ENCODE measurements at places on chromosomes 12 and 14.

- no peak for DNase-seq
These were observed 257.2 kb upstream of the DIO2 start for GRCh38 chr14:80468331-80469122.

- no peak for DNase-seq
These were observed 83.0 kb downstream of the SRGAP1 start for GRCh38 chr12:63927511-63927910.

DNA sequence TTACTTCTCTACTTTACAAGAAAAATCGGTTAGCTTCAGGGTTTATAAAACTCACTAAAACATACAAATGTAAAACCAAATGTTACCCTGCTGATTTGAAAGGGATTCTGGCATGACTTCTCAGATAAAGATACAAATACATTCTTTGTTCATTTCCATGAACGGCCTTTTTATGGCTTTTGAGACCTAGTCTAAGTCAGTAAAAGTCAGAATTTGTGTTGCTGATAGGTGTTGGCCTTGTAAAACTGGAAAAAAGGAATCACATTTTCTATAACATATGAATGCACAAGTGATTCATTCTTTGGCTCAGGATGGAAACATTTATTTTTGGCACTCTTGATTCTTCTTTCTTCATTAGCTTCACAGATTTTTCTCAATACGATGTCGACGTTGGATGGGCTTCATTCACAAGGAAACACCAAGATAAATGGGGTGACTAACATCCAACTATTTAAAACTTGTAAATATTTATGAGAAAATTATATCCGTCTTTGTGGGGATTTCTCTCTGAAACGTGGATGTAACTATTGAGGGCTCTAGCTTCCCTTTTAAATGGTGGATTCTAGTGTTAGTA lies 27.0 kb upstream of the CPM start:
- no peak for DNase-seq

- no peak for DNase-seq
These were observed 6.1 kb downstream of the RHOF start for GRCh38 chr12:121787063-121788025.

DNA sequence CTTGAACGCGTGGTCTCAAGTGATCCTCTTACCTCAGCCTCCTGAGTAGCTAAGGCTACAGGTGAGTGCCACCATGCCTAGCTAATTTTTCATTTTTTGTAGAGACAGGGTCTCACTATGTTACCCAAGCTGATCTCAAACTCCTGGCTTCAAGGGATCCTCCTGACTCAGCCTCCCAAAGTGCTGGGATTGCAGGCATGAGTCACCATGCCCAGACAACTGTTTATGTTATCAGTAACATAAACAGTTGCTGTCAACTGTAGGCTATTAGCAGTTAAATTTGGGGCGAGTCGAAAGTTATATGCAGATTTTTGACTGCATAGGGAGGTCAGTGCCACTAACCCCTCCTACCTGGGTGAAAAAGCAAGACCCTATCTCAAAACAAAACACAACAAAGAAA lies 26.2 kb upstream of the LRRK2 start:
- no peak for DNase-seq

DNA sequence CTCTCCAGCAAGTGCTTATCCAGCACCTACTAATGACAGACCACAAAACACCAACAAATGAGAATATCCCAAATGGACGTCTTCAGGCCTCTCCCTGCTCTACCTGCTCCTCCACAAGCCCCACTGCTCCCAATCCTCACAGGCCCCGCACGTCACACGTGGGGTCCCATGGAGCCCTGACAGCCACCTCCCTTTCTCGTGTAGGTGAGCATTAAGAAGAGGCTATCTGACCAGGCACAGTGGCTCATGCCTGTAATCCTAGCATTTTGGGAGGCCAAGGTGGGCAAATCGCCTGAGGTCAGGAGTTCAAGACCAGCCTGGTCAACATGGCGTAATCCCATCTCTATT lies 5.4 kb downstream of the RIMBP2 start:
- DNase-seq: no peak

- DNase-seq: no peak
These were observed 11.3 kb downstream of the ERO1A start for GRCh38 chr14:52683985-52684520.

Measured in stimulated activated CD8-positive, alpha-beta memory T cell treated with anti-CD3 and anti-CD28 coated beads, Interleukin-4, amount 100 ng/mL, for 4 hours (primary cell).